Non-pigmented ciliary epithelial cell (primary cell): ENCODE measurements at places on chromosomes 16 and 17.

GRCh38 chr17:77478899-77479298 is 338.1 kb downstream of the SEC14L1 start:
- DNase-seq, result no peak

GRCh38 chr17:72861811-72862210 is 230.7 kb downstream of the SLC39A11 start:
- no peak for DNase-seq

- no peak for DNase-seq
Measured at GRCh38 chr17:65485388-65486299, 75.8 kb downstream of the AXIN2 start.

DNA sequence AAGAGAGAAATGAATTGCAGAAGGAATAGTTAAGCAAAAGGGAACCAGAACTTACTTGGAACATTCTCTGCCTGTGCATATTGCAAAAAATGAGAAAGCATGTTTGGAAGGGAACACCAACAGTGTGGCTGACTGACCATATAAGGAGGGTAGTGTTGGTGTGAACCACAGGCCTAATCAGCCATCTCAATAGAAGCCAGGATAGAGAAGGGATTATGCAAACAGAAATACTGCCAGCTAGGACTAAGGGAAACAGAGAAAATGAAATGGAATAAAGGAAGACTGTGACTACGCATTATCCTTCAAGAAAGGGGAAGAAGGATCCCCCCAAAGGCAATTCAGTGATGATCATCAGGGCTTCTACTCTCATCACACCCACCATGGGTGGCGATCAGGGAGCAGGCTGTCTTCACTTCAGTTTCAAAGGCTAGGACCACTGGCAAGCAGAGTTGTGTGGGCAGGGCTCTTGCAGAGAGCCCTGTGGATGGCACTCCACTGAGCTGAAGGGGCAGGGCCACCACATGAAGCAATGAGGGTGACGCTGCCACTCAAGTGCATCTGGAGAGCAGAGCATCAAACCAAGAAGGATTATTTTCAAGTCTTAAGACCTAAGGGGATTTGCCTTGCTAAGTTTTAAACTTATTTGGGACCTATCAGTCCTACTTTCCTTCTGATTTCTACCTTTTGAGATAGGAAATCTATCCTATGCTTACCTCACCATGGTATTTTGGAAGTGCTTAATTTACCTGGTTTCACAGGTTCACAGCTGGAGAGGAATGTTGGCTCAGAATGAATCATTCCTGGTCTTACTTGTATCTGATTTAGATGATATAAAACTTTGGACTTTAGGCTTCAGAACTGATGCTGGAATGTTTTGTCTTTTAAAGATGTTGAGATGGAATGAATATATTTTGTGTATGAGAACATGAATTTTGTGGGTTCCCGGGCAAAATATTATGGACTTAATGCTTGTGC is 140.5 kb downstream of the SSH2 start:
- DNase-seq, result no peak

DNA sequence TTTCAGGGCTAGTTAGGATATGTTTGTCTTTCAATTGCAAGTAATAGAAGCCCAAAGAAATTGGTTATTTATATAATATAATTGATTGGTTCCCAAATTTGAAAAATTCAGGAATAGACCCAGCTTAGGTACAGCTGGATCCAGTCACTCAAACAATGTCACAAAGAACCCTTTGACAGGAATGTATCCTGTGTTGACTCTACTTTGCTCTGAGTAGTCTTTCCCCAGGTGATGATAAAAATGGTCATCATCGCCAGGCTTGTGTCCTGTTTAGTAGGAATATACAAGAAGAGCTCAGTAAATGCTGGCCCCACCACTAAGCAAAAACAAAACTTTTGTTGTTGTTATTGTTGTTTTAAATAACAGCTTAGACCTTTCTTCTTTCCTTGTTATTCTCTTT is 35.0 kb downstream of the MAPT start:
- DNase-seq, result no peak

- DNase-seq, result no peak
Measured at GRCh38 chr17:2719861-2720260, 8.3 kb upstream of the CLUH start.

GRCh38 chr16:49658531-49658930 is 197.4 kb downstream of the ZNF423 start:
- DNase-seq, result no peak

DNA sequence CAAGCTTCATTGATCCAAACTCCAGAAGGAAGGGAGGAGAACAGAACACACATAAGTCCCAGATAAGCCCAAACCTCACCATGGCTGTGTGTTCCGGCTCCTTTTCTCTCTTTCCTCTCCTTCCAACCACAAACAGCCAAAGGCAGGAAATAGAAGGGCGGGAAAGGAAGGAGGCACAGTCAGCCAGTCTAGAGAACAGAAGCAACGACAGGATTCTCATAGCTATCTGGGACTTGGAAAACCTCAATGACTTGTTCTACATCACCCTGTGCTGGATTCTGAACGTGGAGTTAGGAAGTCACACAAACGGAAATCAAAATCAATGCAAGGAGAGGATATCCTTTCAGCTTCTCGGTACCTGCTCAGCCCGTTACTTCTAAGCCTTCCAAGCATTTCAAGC is 9.0 kb downstream of the CRK start:
- DNase-seq, result no peak

- no peak for DNase-seq
Measured at GRCh38 chr17:75073618-75074047, 14.1 kb upstream of the SLC16A5 start.

GRCh38 chr16:67648088-67648763 is 3.3 kb downstream of the CARMIL2 start:
- no peak for DNase-seq

- DNase-seq, result no peak
Measured at GRCh38 chr17:81513372-81513752, 763 bp upstream of the ACTG1 start.

- DNase-seq, result no peak
Measured at GRCh38 chr17:40341808-40342503, 22.6 kb downstream of the GJD3 start.

DNA sequence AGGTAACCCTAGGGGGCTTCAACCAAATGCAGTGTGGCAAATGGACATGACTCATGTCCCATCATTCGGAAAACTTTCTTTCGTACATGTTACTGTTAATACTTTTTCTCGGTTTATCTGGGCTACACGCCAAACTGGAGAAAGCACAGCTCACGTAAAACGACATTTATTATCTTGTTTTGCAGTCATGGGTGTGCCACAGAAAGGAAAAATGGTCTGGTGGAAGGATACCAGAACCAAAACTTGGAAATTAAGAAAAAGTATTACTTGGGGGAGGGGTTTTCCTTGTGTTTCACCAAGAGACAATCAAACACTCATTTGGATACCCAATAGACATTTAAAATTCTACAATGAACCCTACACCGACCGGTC is 23.6 kb downstream of the ALOX15B start:
- DNase-seq, result no peak

DNA sequence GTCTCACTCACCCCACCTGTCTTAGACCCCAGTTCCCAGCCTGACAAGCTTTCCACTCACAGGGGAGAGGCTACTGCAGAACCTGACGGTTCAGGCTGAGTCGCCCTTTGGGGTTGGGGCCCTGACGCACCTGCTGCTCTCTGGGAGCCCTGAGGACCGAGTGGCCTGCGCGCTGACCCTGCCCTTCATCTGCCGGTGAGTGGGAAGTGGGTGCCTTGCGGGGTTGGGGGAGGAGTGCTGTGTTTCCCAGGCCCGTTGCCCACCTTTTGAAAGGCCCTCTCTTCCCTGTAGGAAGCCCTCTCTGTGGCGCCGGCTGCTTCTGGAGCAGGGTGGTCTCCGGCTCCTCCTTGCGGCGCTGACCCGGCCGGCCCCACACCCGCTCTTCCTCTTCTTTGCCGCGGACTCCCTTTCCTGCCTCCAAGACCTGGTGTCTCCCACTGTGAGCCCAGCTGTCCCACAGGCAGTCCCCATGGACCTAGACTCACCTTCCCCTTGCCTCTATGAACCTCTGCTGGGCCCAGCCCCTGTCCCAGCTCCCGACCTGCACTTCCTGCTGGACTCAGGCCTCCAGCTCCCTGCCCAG is 6.1 kb upstream of the TGFB1I1 start:
- no peak for DNase-seq

GRCh38 chr17:28497931-28498330 is 8.2 kb upstream of the FOXN1 start:
- DNase-seq, result no peak

DNA sequence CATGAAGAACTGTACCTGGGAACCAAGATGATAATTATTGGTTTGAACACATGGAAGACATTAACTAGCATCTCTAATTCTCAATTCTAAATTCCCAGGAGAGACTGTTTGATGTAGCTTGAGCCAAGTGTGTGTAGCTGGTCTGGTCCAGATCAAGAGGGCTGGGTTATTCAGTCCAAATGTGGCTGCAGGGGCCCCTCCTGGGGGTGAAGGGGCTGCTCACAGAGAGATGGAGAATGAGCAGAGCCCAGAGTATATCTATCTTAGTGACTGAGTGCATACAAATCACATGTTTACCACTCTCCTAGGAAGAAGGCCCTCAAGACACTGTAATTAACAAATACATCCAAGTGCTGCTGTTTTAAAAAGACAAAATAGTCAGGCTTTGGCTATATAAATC is 50.4 kb downstream of the HS3ST2 start:
- no peak for DNase-seq
